ENCODE measurements at places on chromosomes 13 and 19. TPM values are rescaled to one million over a fixed set of nuclear protein-coding genes. Genes with fewer than 3 reads are reported as not detected.

Gene DIRAS1
- total RNA-seq: 11.3 TPM

Gene CLEC17A
- total RNA-seq: not detected

Gene ZNF667
- 6.4 TPM for total RNA-seq

Gene ZNF665
- 6.3 TPM for total RNA-seq

Gene ANKRD24
- total RNA-seq: 2.3 TPM

Gene SEMA6B
- total RNA-seq: under 0.01 TPM

DNA sequence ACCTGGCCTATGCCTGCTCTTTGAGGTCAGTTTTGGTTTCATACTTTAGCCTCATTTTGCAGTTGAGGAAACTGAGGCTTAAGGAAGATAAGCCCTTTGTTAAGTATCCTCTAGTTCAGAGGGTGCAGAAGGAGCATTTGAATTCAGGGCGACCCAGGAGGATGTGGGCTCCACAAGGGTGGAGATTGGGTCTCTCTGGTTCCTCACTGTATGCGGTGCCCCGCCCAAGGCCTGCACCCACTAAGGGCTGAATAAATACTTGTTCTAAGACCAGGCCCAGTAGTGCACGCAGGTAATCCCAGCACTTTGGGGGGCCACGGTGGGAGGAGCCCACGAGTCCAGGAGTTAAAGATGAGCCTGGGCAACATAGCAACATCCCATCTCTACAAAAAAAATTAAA lies 768 bp upstream of the SLC44A2 start:
- no peak overlapping the region for H3K27ac ChIP-seq
- H3K27me3 ChIP-seq: no peaks in the 10 kb centered on the region
- H3K4me3 ChIP-seq: no peak overlapping the region

DNA sequence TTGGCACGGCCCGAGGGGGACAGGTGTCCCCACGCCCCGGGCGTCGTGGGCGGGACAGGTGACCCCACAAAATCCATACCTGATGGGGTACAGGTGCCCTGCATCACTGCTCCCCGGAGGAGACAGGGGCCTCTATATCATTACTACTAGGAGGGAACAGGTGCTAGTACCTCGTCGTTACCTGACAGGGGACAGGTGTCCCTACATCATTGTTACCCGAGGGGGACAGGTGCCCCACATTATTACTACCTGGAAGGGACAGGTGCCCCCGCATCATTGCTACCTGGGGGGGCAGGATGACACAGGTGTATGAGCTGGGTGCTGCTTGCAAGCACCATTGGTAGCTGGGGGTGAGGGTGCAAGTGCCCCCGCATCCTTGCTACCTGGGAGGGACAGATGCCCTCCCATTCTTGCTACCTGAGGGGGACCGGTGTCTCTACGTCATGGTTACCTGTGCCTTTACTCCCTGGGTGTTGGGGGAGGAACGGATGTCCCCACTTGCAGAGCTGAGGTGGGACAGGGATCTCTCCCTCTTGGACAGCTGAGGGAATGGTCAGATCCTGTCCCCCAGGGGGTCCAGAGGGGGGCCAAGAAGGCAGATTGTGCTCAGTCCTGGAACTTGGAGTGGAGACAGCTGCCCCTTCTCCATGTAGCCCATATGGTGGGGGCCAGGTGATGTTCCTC lies 620 bp downstream of the CRTC1 start:
- no peak for DNase-seq
- H3K4me3 ChIP-seq: peak overlapping the region; percentile 72
- H3K36me3 ChIP-seq: no peaks in the 10 kb centered on the region
- no peaks in the 10 kb centered on the region for H3K27me3 ChIP-seq
- H3K27ac ChIP-seq: no peak overlapping the region
- H3K4me1 ChIP-seq: peaks cover 6% of the 10 kb centered on the region

DNA sequence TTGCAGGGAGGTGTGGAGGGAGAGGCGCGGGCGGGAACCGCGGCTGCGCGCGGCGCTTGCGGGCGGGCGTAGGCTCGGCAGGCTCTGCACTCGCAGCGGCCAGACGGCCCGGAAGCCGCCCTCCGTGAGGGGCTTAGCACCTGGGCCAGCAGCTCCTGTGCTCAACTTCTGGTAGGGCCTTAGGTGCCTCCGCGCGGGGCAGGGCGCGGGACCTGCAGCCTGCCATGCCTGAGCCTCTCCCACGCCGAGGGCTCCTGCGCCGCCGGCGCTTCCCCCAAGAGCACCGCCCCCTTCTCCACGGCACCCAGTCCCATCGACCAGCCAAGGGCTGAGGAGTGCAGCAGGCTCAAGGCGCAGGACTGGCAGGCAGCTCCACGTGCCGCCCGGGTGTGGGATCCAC lies 940.8 kb upstream of the PCDH9 start:
- H3K27ac ChIP-seq: no peak overlapping the region
- H3K4me3 ChIP-seq: no peak overlapping the region
- H3K4me1 ChIP-seq: no peaks in the 10 kb centered on the region
- DNase-seq: no peak
- no peaks in the 10 kb centered on the region for H3K27me3 ChIP-seq

GRCh38 chr19:3361384-3362216 lies 4.8 kb upstream of the NFIC start:
- H3K4me3 ChIP-seq: peak overlapping the region; percentile 56
- peaks cover 23% of the 10 kb centered on the region for H3K4me1 ChIP-seq
- no peak overlapping the region for H3K27ac ChIP-seq
- H3K36me3 ChIP-seq: no peaks in the 10 kb centered on the region
- no peaks in the 10 kb centered on the region for H3K27me3 ChIP-seq

GRCh38 chr19:35612224-35612558 lies 344 bp upstream of the HAUS5 start:
- peak overlapping the region; percentile 92 for H3K4me3 ChIP-seq
- H3K36me3 ChIP-seq: peaks cover 3% of the 10 kb centered on the region
- H3K27ac ChIP-seq: no peak overlapping the region
- no peaks in the 10 kb centered on the region for H3K27me3 ChIP-seq
- DNase-seq: no peak
- peaks cover 5% of the 10 kb centered on the region for H3K4me1 ChIP-seq

GRCh38 chr19:16263141-16263761 lies 61.4 kb upstream of the KLF2 start:
- H3K4me1 ChIP-seq: peaks cover 2% of the 10 kb centered on the region
- peaks cover 4% of the 10 kb centered on the region for H3K27me3 ChIP-seq
- H3K4me3 ChIP-seq: no peak overlapping the region
- no peaks in the 10 kb centered on the region for H3K36me3 ChIP-seq
- H3K27ac ChIP-seq: no peak overlapping the region

- H3K4me1 ChIP-seq: peaks cover 2% of the 10 kb centered on the region
- H3K4me3 ChIP-seq: no peak overlapping the region
- H3K27me3 ChIP-seq: no peaks in the 10 kb centered on the region
- H3K27ac ChIP-seq: peak overlapping the region; percentile 7
- DNase-seq: peak; percentile 73
Measured at GRCh38 chr19:2775556-2776430, 7.3 kb downstream of the SGTA start.
